NCI-H2081 (cell line): ENCODE measurements at places on chromosomes 2 and 18.

- no peak for DNase-seq
Observed at GRCh38 chr2:19120181-19120580, 238.2 kb downstream of the OSR1 start.

GRCh38 chr2:120224735-120225548 is 1.7 kb upstream of the TMEM185B start:
- peak; percentile 84 for DNase-seq

GRCh38 chr2:143379955-143380354 is 250.7 kb downstream of the ARHGAP15 start:
- DNase-seq = no peak

DNA sequence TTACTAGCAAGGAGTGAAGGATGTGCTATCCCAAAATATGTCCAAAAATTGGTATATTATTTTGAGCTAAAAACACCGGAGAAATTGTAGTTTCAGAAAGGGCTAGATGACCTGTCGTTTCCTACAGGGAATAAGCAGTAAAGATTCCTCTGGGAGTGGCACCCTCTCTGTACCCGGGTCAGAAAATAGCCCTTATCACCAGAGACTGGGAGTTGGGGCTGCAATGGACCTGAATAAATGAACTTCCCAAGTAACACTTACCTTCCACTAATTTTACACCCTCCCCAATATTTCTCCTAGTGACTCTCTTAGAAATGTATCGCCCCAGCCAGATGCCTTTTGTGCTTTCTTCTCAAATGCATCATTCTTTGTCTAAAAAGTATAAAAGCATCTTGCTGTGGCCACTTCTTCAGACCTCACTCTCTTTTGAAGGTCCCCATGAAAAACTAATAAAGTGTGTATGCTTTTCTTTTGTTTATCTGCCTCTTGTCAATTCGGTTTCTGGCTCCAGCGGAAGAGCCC is 734 bp upstream of the RMC1 start:
- no peak for DNase-seq

- DNase-seq = no peak
Observed at GRCh38 chr2:238104226-238104690, 4.1 kb downstream of the ESPNL start.

DNA sequence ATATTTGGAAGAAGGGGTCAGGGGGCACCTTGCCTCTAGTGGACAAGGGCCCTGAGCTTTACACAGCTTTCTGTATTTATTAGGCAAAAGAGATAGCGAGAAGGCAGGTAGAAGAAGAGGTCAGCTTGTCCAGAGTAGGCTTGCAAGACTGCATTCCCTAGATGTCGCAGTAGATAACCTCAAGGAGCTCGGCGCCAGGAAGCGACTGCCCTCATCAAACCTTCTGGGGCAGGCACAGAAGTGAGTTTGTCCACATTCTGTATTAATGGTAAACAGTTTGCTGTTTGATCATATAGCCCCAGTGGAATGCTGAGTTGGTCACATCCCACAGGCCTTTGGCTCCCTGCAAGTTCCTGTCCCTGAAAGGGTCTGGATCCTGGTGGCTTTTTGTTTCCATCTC is 7.0 kb downstream of the CHCHD5 start:
- no peak for DNase-seq

- no peak for DNase-seq
Observed at GRCh38 chr18:79428287-79428686, 32.6 kb downstream of the NFATC1 start.

GRCh38 chr2:238170386-238171071 is 11.8 kb downstream of the ERFE start:
- no peak for DNase-seq

- DNase-seq = no peak
Observed at GRCh38 chr2:104929663-104930062, 75.7 kb downstream of the POU3F3 start.

- peak; percentile 50 for DNase-seq
Observed at GRCh38 chr2:235314371-235314930, 179.4 kb upstream of the AGAP1 start.

- DNase-seq = no peak
Observed at GRCh38 chr2:230505162-230505561, 89.2 kb downstream of the SP100 start.

DNA sequence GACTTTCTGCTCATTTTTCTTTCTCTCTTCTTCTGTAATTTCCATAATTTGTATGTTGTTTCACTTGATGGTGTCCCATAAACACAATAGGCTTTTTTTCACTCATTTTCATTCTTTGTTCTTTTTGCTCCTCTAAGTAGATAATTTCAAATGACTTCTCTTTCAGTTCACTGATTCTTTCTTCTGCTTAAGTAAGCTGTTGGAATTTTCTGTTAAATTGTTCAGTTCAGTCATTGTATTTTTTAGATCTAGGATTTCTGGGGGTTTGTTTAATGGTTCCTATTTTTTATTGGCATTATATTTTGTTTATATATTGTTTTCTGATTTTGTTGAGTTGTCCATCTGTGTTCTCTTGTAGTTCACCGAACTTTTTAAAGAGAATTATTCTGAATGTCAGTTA is 19.5 kb downstream of the SP140L start:
- no peak for DNase-seq

- no peak for DNase-seq
Observed at GRCh38 chr2:33500177-33500576, 23.7 kb downstream of the RASGRP3 start.

GRCh38 chr2:140876015-140876414 is 1254.8 kb downstream of the LRP1B start:
- DNase-seq = no peak

DNA sequence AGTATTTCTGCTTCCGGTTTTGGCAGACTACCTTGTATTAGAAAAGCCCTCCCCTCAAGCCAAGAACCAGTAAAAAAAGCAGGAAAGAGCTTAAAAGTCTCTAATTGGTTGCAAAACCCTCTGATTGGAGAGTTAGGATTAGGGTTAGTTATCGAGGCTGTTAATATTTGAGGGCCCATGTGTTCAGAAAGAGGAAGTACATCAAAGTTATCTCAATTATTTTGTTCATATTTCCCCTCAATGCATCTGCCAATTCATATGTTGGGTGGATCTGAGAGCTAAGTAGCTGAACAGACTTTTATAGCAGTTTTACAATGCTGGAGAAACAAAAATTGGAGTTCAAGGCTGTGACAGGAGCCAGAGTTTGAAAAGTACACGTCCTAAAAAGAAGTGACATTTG is 43.1 kb upstream of the KLHL14 start:
- DNase-seq = no peak
